Effector memory CD4-positive, alpha-beta T cell (primary cell): ENCODE measurements at places on chromosomes 4 and X.

- no peak for DNase-seq
Observed at GRCh38 chr4:10466161-10466560, 8.9 kb upstream of the ZNF518B start.

- no peak for DNase-seq
Observed at GRCh38 chrX:87098477-87098876, 419.1 kb upstream of the KLHL4 start.

DNA sequence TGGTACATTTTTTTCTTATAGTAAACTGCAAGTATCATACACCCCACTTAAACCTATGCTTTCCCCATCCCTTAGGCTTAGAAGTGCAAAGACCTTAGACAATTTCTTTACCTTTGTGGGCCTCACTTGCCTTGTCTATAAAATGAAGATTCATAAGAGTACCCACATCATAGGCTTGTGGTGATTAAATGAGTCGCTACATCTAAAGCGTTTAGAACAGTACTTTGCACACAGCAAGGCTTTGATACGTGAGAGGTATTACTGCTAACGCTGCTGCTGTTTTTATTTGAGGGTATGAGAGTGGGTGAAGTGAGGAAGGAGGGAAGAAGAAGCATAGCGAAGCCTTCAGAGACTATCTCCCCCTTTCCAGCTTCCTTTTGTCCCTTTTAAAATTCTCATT lies 87.8 kb upstream of the RPS6KA3 start:
- DNase-seq, result no peak

DNA sequence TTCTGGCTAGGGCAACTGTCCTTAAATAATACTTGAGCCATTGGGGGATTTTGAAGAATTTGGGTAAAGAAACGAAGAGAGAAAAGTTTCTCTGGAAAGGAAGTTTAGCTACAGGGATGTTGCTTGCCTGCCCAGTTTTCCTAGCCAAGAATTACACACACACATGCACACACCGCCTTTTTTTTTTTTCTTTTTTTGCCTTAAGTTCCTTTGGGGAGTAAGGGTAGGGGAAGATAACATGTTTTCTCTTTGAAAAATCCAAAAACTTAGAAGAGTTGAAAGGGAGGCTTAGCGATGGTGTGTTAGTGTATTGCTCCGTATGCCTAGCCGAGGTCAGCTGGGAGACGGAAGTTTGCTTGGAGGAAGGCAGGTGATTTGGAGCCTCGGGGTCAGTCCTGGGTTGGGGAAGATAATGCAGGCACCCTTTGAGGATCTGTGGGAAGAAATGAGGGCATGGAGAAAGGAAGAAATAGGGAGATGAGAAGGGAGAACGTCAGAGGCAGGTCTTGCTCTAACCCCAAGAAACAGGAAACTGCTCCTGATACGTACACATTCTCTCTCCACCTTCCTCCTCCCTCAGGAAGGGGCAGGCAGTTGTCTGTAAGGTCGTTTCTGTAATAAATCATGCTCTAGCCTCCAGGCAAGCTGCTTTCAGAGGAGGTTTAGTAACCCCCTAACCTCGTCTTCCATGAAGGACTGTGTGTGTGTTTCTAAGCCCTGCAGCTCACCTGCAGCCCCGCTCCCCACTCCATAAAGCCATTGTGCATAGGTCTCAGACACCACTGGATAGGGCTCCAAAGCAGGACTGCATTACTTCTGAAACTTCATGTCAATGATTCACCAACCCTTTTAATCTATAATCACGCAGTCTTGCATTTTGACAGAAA lies 10.5 kb downstream of the KLF3 start:
- DNase-seq, result no peak

- no peak for DNase-seq
Observed at GRCh38 chr4:101417046-101417445, 69.7 kb upstream of the PPP3CA start.

DNA sequence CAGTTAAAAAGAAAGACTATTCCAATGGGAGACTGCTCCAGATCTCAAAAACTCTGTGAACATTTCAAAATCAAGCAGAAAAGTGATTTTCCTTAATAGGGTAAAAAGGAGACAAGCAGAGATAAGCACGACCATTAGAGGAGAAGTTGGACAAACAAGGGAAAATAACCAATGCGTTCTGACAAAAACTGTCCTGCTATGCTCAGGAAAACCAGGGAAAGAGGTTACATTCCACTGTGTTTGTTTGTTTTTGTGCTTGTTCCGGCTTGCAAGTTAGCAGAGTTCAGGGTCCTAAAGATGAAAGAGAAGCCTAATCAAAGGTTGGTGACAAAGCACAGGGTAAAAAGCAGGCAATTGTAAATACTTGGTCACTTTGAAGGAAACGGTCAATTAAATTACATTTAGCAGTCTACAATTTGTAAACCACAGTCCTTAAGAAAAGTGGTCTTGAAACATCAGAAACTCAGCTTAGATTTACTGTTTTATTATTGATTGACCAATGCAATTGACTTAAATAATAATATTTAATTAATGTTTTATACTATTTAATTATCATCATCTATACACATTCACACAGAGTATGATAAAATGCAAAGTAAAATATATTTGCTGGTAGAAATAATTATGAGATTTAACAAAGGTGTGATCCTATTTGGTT lies 186.2 kb upstream of the CPXCR1 start:
- DNase-seq, result no peak

GRCh38 chr4:155445306-155445705 lies 68.5 kb upstream of the MAP9 start:
- DNase-seq, result no peak

DNA sequence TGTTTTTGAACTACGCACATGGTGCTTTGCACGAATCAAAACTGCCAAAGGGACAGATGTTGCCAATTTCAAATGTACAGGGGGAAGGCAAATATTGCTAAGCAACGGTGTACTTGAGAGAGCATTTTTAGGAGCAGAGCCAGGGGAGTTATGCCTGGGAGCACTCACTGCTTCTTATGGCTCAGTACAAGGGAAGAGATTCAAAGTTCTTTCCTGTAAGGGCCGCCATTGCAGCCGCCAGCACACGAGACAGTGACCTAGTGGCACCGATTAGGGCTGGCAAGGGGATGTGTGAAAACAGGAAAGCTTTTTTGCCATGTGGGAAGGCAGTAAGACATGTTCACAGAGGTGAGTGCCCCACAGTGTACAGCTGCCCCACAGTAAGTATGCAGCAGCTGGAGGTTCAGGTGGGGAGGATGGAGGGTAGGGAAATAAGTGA lies 133.8 kb downstream of the AFF1 start:
- DNase-seq, result no peak
